ENCODE measurements at places on chromosomes 7 and 10.

GRCh38 chr10:32489158-32489557 is 43.2 kb downstream of the CCDC7 start:
- DNase-seq = no peak

DNA sequence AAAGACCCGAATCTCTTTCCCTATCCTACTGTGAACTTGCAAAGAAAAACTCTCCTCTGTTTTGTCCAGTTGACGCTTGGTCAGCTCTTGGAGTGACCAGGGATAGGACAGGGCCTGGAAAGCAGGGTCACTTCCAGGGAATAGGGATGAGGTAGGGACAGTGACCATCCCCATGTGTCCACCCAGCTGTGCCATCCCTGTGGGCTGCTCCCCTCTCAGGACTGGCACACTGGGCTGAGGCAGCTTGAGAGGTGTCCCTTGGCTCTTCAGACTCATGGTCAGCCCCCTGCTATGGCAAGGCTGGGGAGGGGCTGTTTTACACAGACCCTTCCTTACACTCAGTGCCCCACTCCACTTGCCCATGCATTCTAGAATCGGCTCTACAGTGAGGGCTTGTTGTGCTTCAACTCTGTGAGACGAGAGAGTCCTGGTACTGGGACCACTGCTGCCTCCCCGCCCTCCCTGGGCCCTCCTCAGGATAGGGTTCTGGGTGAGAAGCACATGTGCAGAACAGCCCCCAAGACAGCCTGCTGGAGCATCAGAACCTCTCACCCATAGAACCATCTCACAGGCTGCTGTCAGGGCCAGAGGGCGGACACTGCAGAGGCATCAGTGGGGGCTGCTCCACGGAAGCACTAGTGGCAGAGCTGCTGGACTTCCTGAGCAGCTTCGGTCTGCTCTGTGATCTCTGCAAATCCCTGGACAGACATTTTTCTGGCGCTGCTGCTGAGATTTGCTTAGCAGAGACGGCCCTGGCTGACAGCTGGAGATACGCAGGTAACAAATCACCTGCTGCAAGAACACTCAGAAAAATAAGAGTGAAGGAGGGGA is 202.8 kb upstream of the CXCL12 start:
- DNase-seq = no peak

DNA sequence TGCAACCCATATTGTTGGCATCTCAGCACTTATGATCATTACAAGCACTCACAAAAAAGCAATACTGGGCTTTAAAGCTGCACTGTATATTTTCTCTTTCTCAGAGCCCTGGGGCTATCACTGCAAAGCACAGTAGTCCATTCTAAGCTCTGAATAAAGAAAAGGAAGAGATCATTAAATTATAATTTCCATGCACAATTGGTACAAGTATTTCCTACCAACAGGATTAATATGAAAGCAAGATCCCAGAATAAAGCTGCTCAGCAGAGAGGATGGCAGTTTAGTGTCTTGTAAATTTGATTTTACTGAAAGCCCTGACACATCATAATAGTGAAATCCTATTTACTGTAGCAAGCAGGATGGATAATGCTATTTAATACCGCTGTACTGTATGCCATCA is 205.3 kb downstream of the CHCHD3 start:
- DNase-seq = no peak

GRCh38 chr7:18570441-18570840 is 74.9 kb downstream of the HDAC9 start:
- DNase-seq = no peak

DNA sequence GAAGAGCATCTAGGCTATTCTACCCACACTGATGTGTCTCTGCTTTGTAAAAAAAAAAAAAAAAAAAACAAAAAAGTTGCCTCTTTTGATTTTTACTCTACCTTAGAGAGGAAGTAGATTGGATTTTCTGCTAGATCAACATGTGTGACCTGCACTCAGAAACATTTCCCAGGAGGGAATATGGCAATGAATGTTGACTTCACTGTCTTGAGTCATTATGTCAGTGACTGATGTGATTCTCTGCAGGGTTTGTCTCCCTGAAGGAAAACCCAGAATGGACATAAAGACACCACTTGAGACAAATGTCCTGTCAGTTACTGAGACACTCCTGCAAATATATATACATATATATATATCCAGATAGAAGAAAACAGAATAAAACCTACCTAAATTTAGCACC is 370.3 kb downstream of the BMPER start:
- no peak for DNase-seq

DNA sequence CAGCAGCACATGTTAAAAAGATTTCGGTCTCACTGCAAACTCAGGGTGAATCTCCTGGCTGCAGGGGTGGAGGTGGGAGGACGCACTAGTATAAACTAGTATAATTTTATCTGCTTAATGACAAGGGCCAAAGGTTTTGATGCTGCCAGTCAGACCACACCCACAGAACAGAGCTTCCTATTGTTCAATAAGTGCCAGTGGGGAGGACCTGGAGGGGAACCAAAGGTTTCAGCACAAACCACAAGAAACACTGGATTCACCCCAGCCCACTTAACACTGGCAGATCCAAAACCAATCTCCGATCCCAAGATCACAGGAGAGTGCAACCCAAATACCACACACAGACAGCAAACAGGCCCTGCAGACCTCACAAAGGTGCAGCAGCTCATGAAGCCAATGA is 6.6 kb downstream of the VOPP1 start:
- DNase-seq = no peak

DNA sequence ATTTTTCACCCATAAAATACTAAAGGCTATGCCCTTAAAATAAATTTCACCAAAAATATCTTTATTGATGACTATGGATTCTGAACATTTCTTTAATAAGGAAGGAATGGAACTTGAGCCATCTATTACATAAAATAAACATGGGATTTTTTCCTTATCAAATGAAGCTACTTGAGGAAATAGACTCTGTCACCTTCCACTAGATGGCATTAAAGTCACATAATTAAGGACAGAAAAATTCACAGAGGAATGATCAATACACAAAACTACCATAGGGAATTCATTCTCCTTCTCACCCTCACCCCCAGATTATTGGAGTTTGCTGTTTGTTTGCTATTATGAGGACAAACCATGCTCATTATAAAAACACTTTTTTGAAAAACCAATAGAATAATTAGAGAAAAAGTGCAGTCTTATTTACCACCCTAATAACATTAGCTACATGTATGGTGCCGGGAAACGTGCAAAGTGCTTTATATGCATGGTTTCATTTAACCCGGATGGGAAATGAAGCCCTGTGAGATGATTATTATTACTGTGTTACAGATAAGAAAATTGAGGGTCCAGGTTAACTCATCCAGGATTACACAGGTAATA is 21.1 kb upstream of the FOXI2 start:
- peak; percentile 7 for DNase-seq

- no peak for DNase-seq
Observed at GRCh38 chr10:78906734-78907390, 161.9 kb upstream of the ZMIZ1 start.

GRCh38 chr7:4045975-4046374 is 636.1 kb upstream of the FOXK1 start:
- no peak for DNase-seq

- DNase-seq = no peak
Observed at GRCh38 chr7:112905950-112906349, 115.8 kb upstream of the TMEM168 start.

DNA sequence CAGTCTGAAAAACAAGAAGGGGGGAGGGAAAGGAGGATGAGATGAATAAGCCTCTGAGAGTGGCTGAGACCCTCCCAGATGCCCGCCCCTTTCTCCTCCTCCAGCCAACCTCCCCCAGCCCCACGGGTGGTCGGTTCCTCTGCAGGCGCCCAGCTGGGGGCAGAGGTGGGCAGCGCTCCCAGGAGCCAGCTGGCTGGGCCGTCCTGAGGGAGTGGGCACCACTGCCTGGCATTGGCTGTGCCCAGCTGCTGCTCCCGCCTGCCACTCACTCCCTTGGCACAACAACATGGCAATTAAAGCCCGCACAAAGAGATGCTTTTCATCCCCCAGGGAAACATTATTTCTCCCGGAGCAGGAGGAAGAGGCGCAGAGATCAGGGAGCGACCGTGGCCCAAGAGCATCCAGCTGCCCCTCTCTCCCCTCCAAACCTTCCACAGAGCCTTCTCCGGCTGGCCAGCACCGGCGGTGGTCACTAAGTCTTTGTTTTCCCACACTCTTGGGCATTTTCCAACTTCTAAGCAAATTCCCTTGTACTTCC is 107.2 kb downstream of the SPDYE5 start:
- DNase-seq = peak; percentile 33
